ENCODE measurements at places on chromosomes 5 and 9.
A peak's percentile ranks its signal among the peaks of the same experiment; 100 is the strongest.

DNA sequence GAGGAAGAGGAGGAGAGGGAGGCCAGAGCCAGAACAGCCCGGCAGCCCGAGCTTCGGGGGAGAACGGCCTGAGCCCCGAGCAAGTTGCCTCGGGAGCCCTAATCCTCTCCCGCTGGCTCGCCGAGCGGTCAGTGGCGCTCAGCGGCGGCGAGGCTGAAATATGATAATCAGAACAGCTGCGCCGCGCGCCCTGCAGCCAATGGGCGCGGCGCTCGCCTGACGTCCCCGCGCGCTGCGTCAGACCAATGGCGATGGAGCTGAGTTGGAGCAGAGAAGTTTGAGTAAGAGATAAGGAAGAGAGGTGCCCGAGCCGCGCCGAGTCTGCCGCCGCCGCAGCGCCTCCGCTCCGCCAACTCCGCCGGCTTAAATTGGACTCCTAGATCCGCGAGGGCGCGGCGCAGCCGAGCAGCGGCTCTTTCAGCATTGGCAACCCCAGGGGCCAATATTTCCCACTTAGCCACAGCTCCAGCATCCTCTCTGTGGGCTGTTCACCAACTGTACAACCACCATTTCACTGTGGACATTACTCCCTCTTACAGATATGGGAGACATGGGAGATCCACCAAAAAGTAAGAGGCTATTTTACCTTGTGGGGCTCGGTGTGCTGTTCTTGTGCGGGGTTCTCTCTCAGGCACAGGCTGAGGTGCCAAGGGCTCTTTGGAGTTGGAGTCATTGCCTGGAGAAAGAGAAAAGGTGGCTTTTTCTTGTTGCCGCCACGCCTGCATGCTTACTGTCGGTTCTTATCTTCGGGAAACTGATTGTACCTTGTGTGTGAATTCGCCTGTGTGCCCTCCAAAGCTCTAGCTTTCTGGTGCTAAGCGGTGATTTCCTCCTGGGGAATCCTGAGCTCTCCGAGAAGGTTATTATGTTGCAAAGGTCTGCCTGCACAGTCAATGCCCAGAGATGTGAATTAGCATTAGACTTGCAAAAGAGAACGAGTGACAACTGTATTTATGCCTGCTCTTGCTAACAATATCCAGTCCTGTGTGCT lies at the start of gene ISL1:
Gene ISL1, plus strand, starts transcription at position 318 of the 991 bp plus-strand sequence. Its CDS starts 224 bp downstream, at position 542.
- DNase-seq: peak; percentile 63

- DNase-seq: no peak
Measured at GRCh38 chr5:169534311-169534880, 49.2 kb upstream of the SPDL1 start.

DNA sequence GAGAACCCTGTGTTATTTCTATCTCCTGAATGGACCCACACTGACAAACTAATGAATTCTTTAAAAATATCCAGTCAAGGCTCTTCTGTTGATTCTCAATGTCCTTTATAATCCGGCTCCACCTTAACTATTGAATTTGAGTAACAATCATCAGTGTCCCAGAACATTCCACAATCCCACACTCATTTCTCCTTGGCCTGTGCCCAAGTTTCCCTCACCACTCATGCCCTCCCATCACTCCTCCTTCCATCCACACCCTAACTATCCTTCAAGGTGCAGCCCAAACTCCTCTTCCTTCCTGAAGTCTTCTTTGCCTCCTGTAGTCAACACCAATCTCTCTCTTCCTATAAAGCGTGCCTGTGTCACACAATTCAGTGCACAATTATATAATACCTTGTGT lies 106.1 kb downstream of the NUDT12 start:
- no peak for DNase-seq

GRCh38 chr5:36628695-36629094 lies 22.3 kb downstream of the SLC1A3 start:
- no peak for DNase-seq

DNA sequence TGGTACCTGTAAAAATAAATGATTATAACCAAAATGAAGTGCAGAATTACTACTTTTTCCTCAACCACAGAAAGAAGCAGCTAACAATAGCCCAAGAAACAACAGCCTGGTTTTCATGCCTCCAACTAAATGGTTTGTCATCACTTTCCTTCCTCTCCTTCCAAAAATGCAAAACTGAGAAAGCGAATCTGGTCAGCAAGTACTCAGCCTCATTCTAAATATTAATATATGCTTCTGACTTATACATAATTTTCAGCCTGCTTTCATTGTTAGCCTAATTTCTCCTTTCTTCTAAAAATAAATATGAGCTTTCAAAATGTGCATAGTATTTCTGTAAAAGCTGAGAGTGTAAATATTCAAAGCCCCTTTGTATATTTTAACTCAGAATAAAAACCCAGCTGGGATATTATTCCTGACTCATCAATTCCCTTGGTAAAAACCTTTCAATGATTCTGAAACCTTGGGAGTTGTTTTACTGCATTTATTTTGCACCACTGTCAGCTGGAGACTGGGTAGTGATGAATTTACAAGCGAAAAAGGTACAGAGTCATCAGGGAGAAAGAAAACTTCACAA lies 21.5 kb downstream of the RXFP3 start:
- no peak for DNase-seq

DNA sequence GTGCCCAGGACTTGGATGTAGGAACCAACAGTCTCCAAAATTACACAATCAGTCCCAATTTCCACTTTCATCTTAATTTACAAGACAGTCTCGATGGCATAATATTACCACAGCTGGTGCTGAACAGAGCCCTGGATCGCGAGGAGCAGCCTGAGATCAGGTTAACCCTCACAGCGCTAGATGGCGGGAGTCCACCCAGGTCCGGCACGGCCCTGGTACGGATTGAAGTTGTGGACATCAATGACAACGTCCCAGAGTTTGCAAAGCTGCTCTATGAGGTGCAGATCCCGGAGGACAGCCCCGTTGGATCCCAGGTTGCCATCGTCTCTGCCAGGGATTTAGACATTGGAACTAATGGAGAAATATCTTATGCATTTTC lies 837 bp downstream of the PCDHB2 start:
- DNase-seq: no peak

- no peak for DNase-seq
Measured at GRCh38 chr5:16518606-16519005, 53.0 kb upstream of the ZNF622 start.

DNA sequence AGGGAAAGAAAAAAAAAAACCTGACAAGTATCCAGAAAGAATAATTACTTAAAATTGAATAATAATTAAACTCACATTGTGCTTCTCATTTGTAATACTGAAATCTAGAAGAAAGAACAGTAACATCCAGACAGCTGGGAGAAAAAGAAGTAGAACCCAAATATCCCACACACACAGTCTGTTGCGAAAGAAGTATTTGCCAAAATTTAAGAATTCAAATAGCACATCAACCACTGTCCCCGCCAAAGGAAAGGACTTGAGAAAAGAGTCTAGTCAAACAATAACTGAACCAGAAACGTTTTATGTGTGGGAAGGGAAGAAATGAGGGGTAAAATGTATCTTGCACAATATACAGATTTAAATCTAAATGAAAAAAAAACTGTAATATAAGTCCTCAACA lies 202.8 kb downstream of the MLLT3 start:
- no peak for DNase-seq

- no peak for DNase-seq
Measured at GRCh38 chr5:157356576-157356975, 90.7 kb downstream of the CYFIP2 start.

- no peak for DNase-seq
Measured at GRCh38 chr5:915946-916345, 23.3 kb downstream of the TRIP13 start.

- DNase-seq: peak; percentile 74
Measured at GRCh38 chr5:150544611-150545219, 36.8 kb downstream of the NDST1 start.

DNA sequence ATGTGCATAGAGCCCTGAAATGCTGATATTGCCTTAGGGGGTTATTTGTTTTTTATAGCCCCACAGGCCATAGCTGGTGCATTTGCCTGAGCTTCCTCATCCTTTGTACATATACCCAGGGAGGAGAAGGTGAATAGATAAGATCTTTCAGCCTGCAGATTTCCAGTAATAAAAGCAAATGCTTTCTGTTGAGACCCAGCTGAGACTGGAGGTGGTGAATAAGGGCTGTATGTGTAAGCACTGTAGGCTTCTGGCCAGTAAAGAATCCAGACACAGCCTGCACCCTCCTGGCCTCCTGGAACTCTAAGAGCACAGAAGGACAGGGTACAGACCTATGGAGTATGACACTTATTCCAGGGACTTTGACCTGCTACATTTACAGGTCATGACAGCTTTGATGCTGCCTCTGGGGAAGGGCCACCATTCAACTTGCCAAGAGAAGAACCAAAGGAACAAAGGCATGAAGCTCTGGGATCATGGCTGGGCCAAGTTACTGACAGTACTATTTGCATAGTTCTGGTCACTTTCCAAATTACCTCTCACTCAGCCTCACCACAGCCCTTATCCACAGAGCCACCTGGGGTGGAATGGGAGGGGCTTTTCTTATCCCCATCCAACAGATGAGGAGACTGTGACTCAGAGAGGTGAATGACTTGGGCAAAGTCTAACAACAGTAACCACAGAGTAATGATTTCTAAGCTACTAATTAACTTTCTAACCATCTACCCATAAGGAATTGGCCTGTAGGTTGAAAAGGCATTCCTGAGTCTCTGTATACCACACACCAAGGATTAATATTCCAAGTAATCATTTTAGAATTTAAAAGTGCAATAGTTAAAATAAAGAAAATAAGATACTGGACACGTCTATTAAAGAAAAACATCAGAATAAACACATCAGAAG lies 604.5 kb upstream of the KLF4 start:
- no peak for DNase-seq

- no peak for DNase-seq
Measured at GRCh38 chr9:33350310-33350709, 52.1 kb downstream of the AQP7 start.
